Type B pancreatic cell (in vitro differentiated cells): ENCODE measurements at places on chromosomes 4 and X.

DNA sequence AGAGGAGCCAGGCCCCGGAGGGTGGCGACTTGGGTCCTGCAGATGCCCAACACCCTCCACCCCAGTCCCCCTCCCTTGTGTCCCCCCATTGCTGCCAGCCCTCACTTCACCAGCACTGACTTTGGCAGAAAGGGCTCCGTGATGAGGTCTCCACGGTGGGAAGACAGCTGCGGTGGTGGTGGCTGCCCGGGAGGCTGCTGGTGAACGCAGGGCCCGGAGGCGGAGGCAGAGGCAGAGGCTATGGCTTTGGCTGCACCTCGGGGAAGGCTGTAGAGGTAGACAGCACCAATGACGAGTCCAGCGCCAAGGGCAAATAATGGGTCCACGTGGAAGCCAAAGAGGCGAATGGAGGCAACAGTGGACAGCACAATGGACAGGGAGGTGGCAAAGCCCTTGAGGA, 6.8 kb downstream of the SLC35A2 start:
- no peak for DNase-seq
- H3K27me3 ChIP-seq, result no peaks in the 10 kb centered on the region
- no peak overlapping the region for H3K4me3 ChIP-seq
- no peaks in the 10 kb centered on the region for H3K36me3 ChIP-seq
- no peaks in the 10 kb centered on the region for H3K4me1 ChIP-seq

DNA sequence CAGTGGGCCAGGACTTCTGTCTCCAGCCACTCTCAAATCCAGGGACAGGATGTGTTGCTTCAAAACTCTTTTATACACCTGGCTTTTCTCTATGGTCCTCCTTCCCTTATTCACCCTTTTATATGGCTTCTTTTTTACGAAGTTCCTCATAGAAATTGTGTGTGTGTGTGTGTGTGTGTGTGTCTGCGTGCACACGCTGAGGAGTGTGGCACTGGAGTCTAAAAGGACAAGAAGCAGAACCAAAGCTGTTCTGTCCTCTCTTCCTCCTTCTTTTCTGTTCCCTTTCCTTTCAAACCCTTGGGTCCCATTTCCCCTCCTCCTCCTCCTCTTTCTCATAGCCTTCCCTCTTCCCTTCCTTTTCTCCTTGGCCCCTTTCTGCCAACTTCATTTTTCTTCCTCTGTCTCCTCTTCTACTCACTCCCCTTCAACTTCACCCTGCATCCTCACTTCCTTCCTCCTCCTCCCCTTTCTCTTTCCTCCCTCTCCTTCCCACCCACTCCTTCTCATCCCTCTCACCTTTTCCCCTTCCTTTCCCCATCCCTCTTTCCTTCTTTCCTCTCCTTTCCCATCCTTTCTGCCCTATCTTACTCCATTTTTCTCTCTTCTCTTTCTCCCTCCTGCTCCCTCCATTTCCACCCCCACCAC, 360.5 kb downstream of the MID1IP1 start:
- H3K4me3 ChIP-seq, result no peak overlapping the region
- no peak for DNase-seq
- peaks cover 18% of the 10 kb centered on the region for H3K27me3 ChIP-seq
- H3K4me1 ChIP-seq, result peaks cover 14% of the 10 kb centered on the region
- no peaks in the 10 kb centered on the region for H3K36me3 ChIP-seq

DNA sequence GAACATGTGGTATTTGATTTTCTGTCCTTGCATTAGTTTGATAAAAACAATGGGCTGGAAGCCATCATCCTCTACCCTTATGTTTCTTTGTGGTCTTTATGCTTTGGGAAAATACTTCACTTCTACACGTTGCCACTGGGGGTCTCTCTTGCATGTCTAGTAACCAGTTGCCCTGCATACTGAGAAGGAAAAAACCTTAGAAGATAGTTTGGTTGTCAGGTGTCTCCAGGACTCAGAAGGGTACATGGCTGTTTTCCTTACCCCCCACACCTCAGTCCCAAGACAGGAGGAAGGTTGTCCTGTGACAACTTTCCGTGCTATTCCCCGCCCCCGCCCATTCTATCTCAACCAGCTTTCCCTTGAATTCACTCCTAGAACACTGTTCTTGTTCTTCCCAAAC, 62.1 kb upstream of the LANCL3 start:
- peaks cover 4% of the 10 kb centered on the region for H3K27me3 ChIP-seq
- H3K27ac ChIP-seq, result no peak overlapping the region
- no peak for DNase-seq
- H3K36me3 ChIP-seq, result no peaks in the 10 kb centered on the region
- no peaks in the 10 kb centered on the region for H3K4me1 ChIP-seq

DNA sequence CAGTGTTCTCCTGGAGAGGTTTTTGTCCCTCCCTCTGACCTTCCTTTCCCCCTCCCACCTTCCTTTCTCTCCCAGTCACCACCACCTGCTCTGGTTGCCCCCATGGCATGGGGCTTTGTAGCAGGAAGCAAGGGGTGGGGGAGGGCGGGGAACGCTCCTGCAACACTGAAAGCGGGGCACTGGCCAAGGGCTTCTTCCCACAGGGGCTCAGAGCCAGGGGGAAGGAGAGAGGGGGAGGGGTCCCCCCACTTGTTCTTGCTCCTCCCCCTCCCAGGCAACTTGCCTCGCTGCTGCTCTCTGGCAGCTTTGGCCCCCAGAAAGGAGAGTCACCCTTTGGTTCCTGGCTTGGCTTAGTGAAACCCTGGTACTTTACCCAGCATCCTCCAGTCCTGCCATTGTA, 48.4 kb downstream of the BCORL1 start:
- no peak for DNase-seq
- H3K4me1 ChIP-seq, result no peaks in the 10 kb centered on the region
- H3K36me3 ChIP-seq, result peaks cover 12% of the 10 kb centered on the region
- no peak overlapping the region for H3K27ac ChIP-seq
- no peak overlapping the region for H3K4me3 ChIP-seq
- H3K27me3 ChIP-seq, result no peaks in the 10 kb centered on the region

GRCh38 chrX:462853-463252, 76.1 kb upstream of the PPP2R3B start:
- no peak for DNase-seq
- peaks cover 3% of the 10 kb centered on the region for H3K36me3 ChIP-seq
- no peaks in the 10 kb centered on the region for H3K4me1 ChIP-seq

GRCh38 chr4:89247951-89248350, 59.6 kb downstream of the GPRIN3 start:
- DNase-seq, result no peak
- H3K36me3 ChIP-seq, result no peaks in the 10 kb centered on the region
- H3K27me3 ChIP-seq, result no peaks in the 10 kb centered on the region
- H3K27ac ChIP-seq, result no peak overlapping the region
- H3K4me3 ChIP-seq, result no peak overlapping the region
- H3K4me1 ChIP-seq, result peaks cover 6% of the 10 kb centered on the region

DNA sequence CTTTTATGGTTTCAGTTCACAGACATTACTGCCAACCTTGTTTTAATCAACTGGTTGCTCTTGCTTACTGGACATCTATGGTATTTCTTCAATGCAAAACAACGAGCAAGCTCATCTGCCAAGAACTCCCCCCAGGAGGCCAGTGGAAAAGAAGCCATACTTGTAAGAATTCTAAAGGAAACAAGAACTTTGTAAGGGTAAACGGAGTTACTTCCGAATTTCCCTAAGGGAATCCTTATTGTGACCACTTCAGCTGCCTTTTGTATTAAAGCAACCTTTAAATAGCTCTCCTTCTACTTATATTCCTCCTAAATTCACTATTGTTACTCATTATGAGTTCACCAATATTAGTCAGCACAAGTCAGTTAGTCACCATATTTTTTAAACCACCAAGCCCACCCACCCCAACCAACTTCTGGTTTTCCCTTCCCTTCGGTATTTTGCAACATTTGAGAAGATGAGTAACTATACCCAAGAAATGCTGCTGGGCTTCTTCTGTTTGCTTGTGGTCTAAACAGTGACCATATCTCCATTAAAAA, 602.8 kb upstream of the DIPK2B start:
- H3K4me1 ChIP-seq, result peaks cover 18% of the 10 kb centered on the region
- H3K4me3 ChIP-seq, result no peak overlapping the region
- peaks cover 16% of the 10 kb centered on the region for H3K36me3 ChIP-seq
- peak overlapping the region; percentile 34 for H3K27ac ChIP-seq
- no peaks in the 10 kb centered on the region for H3K27me3 ChIP-seq
- DNase-seq, result no peak

- no peak overlapping the region for H3K4me3 ChIP-seq
- peaks cover 27% of the 10 kb centered on the region for H3K4me1 ChIP-seq
- peaks cover 1% of the 10 kb centered on the region for H3K36me3 ChIP-seq
- H3K27me3 ChIP-seq, result no peaks in the 10 kb centered on the region
Measured at GRCh38 chr4:18014269-18014668, 7.3 kb downstream of the LCORL start.

- no peaks in the 10 kb centered on the region for H3K27me3 ChIP-seq
- no peaks in the 10 kb centered on the region for H3K36me3 ChIP-seq
- peak overlapping the region; percentile 30 for H3K4me3 ChIP-seq
- H3K27ac ChIP-seq, result no peak overlapping the region
Measured at GRCh38 chr4:186485561-186486062, 69.8 kb downstream of the MTNR1A start.

- H3K36me3 ChIP-seq, result no peaks in the 10 kb centered on the region
- no peak overlapping the region for H3K4me3 ChIP-seq
- H3K4me1 ChIP-seq, result peaks cover 14% of the 10 kb centered on the region
- H3K27ac ChIP-seq, result no peak overlapping the region
Measured at GRCh38 chrX:134554291-134554690, 94.3 kb downstream of the HPRT1 start.

DNA sequence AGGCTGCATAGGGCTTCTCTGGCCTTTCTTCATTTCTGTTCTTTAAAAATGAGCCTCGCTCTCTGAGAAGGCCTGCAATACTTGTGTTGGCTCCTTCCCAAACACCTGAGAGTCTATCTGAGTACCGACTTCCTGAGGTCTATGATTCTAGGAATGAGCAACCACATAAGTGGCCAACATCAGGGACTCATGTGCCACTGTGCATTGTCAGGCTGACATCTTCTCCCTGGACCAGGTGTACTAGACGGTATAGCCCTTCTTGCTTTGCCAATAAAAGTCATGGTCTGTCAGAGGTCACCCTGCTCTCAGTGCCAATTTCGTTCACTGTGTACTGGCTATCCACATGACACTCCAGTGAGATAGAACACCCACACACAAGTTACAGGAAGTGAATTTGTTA, 67.4 kb upstream of the EPHA5 start:
- no peak overlapping the region for H3K27ac ChIP-seq
- no peaks in the 10 kb centered on the region for H3K27me3 ChIP-seq
- no peak overlapping the region for H3K4me3 ChIP-seq
- DNase-seq, result no peak

DNA sequence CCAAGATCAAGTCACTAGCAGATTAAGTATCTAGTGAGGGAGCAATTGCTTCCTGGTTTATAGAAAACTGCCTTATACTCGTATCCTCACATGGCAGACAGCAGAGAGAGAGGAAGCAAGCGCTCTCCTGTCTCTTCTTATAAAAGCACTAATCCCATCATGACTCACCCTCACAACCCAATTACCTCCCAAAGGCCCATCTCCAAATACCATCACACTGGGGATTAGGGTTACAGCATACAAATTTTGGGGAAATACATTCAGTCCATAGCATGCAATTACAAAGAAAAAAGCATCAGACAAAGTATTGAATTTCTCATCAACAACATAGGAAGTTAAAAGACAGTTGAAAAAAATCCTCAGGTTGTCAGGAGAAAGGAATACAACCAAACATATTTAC, 292.6 kb downstream of the IQCM start:
- H3K27ac ChIP-seq, result no peak overlapping the region
- no peak for DNase-seq
- no peaks in the 10 kb centered on the region for H3K36me3 ChIP-seq
- H3K27me3 ChIP-seq, result no peaks in the 10 kb centered on the region
- H3K4me1 ChIP-seq, result no peaks in the 10 kb centered on the region

- no peaks in the 10 kb centered on the region for H3K4me1 ChIP-seq
- no peak for DNase-seq
- H3K27me3 ChIP-seq, result no peaks in the 10 kb centered on the region
- no peak overlapping the region for H3K4me3 ChIP-seq
Measured at GRCh38 chrX:22063284-22063683, 31.2 kb downstream of the PHEX start.

GRCh38 chrX:253451-254297, 27.5 kb upstream of the PLCXD1 start:
- no peak overlapping the region for H3K27ac ChIP-seq
- no peak overlapping the region for H3K4me3 ChIP-seq
- no peaks in the 10 kb centered on the region for H3K27me3 ChIP-seq
- H3K36me3 ChIP-seq, result no peaks in the 10 kb centered on the region
- DNase-seq, result peak; percentile 53

- H3K36me3 ChIP-seq, result no peaks in the 10 kb centered on the region
- H3K4me1 ChIP-seq, result no peaks in the 10 kb centered on the region
- no peak overlapping the region for H3K4me3 ChIP-seq
- no peaks in the 10 kb centered on the region for H3K27me3 ChIP-seq
Measured at GRCh38 chr4:106522839-106523238, 154.3 kb upstream of the GIMD1 start.

- H3K4me3 ChIP-seq, result peak overlapping the region; percentile 15
- DNase-seq, result no peak
- no peaks in the 10 kb centered on the region for H3K27me3 ChIP-seq
- H3K4me1 ChIP-seq, result peaks cover 23% of the 10 kb centered on the region
Measured at GRCh38 chrX:39150220-39150619, 349.0 kb downstream of the MID1IP1 start.

DNA sequence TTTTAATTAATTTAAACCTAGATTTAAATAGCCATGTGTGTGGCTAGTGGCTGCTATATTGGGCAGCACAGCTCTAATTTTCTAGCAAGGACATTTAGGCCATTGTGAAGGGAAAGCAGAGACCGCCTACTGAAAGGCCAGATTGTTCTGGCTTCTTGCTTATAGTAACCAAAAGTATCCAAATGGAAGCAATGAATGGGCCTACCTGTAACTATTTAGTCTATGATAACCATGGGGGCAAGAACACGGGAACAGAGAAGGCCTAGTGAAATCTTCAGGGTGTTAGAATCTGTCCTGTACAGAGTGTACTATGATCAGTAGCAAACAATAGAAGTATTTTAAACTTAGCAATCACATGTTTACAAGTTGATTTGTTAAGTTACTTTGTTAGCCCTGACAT, 16.5 kb upstream of the HPRT1 start:
- H3K36me3 ChIP-seq, result peaks cover 4% of the 10 kb centered on the region
- H3K4me1 ChIP-seq, result no peaks in the 10 kb centered on the region
- H3K27ac ChIP-seq, result no peak overlapping the region
- no peaks in the 10 kb centered on the region for H3K27me3 ChIP-seq

- peaks cover 58% of the 10 kb centered on the region for H3K27me3 ChIP-seq
- no peak overlapping the region for H3K27ac ChIP-seq
- H3K4me3 ChIP-seq, result no peak overlapping the region
- H3K36me3 ChIP-seq, result no peaks in the 10 kb centered on the region
Measured at GRCh38 chr4:20684852-20685763, 15.2 kb upstream of the PACRGL start.
